ENCODE measurements at places on chromosomes 11 and 22.
A peak's percentile ranks its signal among the peaks of the same experiment; 100 is the strongest.

- H3K4me3 ChIP-seq: no peak overlapping the region
- H3K4me1 ChIP-seq: peaks cover 31% of the 10 kb centered on the region
- H3K27me3 ChIP-seq: peaks cover 20% of the 10 kb centered on the region
Observed at GRCh38 chr22:37484480-37485394, 1.4 kb downstream of the MFNG start.

DNA sequence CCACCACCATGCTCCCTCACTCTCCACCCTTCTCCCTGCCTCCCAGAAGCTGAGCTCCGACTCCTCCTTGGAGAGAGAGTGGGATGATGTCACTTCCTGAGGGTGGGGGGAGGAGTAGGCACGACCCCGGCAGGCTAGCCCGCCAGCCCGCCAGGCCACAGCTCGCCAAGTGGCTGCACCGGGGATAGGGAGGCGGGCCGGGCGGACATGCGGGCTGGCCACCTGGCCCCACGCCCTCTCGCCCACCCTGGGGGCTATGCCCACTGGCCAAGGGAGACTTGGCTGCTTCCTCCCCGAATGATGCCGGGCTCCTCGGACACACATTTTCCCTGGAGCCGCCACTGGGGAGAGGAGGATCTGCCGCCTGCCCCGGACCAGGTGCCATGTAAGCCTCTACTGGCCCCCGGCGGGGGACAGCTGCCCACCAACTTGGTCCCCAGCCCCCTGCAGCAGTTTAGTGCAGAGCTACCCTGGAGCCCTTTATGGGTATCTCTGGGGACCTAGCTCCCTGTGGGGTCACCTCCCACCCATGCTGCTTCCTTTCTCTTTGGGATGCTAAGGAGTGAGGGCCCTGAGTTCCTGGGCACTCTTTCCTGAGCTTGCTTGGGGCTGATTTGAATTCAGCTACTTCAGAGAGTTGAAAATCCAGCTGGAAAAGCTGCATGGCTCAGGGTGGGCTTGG is 33.7 kb upstream of the MYRF start:
- peak overlapping the region; percentile 88 for H3K4me3 ChIP-seq
- H3K36me3 ChIP-seq: peaks cover 2% of the 10 kb centered on the region
- DNase-seq: peak; percentile 65
- no peaks in the 10 kb centered on the region for H3K27me3 ChIP-seq
- peaks cover 53% of the 10 kb centered on the region for H3K4me1 ChIP-seq

DNA sequence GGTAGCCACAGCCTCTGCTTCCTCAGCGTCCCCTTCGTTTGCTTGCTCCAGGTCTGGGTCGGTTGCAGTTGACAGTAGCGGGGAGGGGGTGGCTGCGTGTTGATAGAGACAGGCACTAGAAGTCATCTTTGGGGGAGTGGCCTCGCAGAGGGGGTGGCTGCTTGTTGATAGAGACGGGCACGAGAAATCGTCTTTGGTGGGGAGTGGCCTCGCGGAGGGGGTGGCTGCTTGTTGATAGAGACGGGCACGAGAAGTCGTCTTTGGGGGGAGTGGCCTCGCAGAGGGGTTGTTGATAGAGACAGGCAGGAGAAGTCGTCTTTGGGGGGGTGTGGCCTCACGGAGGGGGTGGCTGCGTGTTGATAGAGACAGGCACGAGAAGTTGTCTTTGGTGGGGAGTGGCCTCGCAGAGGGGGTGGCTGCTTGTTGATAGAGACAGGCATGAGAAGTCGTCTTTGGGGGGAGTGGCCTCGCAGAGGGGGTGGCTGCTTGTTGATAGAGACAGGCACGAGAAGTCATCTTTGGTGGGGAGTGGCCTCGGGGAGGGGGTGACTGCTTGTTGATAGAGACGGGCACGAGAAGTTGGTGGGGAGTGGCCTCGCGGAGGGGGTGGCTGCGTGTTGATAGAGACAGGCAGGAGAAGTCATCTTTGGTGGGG is 328.3 kb downstream of the TBC1D22A start:
- H3K4me1 ChIP-seq: peaks cover 39% of the 10 kb centered on the region
- peak overlapping the region; percentile 86 for H3K4me3 ChIP-seq
- no peak overlapping the region for H3K27ac ChIP-seq
- H3K36me3 ChIP-seq: peaks cover 24% of the 10 kb centered on the region
- H3K27me3 ChIP-seq: peaks cover 12% of the 10 kb centered on the region

DNA sequence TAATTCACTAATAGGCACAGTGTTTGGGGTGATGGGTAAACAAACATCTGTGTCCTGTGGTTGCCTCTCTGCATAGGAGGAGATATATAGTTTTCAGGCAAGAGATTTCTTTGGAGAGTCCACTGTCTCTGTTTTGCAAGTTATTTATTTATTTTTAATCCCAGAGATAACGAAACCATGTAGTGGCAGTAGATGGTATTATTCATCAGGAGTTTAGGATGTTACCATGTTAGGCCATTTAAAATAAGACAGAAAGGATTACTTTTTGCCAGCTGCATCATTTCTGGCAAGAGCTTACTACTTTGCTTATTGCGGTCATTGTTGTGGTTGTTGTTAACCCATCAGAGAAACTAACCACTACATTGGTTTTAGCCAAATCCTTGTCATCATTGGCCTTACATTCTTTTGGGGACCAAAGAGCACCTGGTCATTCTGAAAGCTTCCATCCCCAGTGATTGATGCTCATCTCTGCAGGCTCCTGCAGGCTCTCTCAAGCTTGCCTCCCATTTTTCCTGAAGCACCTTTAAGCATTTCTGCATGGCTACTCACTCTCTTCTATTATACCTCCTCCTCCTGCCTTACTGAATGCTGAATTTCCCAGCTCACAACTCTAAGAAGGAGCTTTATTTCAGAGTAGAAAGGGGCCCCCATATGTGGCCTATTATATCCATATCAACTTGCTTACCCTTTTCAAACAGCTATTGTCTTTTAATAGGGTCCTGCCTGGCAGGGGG is 84.4 kb downstream of the CSTPP1 start:
- no peak for DNase-seq
- peak overlapping the region; percentile 11 for H3K4me3 ChIP-seq
- H3K27me3 ChIP-seq: no peaks in the 10 kb centered on the region
- H3K4me1 ChIP-seq: peaks cover 36% of the 10 kb centered on the region

DNA sequence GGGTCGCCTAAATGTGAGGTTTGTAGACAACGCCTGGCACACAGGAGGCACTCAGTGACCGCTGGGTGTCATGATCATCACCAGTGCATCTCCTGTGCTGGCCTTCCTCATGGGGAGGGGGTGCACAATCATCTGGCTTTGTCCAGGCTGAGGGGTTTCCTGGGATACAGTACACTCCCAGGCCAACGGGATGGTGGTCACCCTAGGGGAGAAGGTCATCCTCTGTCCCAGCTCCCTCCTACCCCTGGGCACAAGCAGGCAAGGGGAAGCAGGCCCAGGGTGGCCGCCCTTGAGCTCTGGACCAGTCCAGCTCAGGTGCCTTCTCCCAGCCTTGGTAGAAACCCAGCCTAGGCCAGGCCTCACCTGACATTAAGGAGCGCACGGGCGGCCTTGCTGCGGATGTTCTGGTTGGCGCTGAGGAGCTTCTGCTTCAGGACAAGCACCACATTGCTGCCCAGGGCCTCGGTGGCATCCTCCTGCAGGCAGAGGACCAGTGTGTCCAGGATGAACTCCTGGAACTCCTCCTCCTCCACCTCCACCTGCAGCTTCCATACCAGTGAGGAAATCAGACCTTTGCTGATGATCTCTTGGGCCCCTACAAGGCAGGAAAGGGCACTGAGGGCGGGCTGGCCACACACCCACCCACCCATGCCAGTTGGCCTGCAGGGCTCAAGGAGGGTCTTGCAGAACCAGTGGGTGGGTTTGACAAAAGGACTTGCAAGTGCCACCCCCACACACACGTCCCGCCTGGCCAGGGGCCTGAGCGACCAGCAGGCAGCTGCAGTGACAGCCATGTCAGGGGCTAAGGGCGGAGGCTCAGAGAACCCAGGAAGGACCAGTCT is 6.6 kb upstream of the GNAZ start:
- no peak overlapping the region for H3K4me3 ChIP-seq
- no peaks in the 10 kb centered on the region for H3K36me3 ChIP-seq
- H3K4me1 ChIP-seq: no peaks in the 10 kb centered on the region
- no peaks in the 10 kb centered on the region for H3K27me3 ChIP-seq

GRCh38 chr11:72643547-72643946 is 30.7 kb downstream of the PDE2A start:
- H3K4me1 ChIP-seq: peaks cover 3% of the 10 kb centered on the region
- H3K36me3 ChIP-seq: no peaks in the 10 kb centered on the region
- H3K27ac ChIP-seq: no peak overlapping the region
- H3K4me3 ChIP-seq: peak overlapping the region; percentile 29

- H3K27me3 ChIP-seq: no peaks in the 10 kb centered on the region
- H3K4me1 ChIP-seq: peaks cover 23% of the 10 kb centered on the region
- peaks cover 9% of the 10 kb centered on the region for H3K36me3 ChIP-seq
- no peak for DNase-seq
- H3K4me3 ChIP-seq: peak overlapping the region; percentile 9
Observed at GRCh38 chr22:21697880-21698279, 32.1 kb downstream of the PPIL2 start.

GRCh38 chr11:58905721-58906547 is 33.4 kb upstream of the GLYATL1 start:
- peak; percentile 64 for DNase-seq
- peaks cover 23% of the 10 kb centered on the region for H3K27me3 ChIP-seq
- peaks cover 10% of the 10 kb centered on the region for H3K36me3 ChIP-seq
- peak overlapping the region; percentile 78 for H3K4me3 ChIP-seq
- H3K4me1 ChIP-seq: peaks cover 52% of the 10 kb centered on the region
- H3K27ac ChIP-seq: no peak overlapping the region

- no peak for DNase-seq
- no peaks in the 10 kb centered on the region for H3K4me1 ChIP-seq
- H3K36me3 ChIP-seq: no peaks in the 10 kb centered on the region
- no peak overlapping the region for H3K4me3 ChIP-seq
- H3K27ac ChIP-seq: no peak overlapping the region
Observed at GRCh38 chr22:48152164-48152775, 1389.8 kb downstream of the TBC1D22A start.

- H3K27ac ChIP-seq: peak overlapping the region; percentile 75
- H3K36me3 ChIP-seq: no peaks in the 10 kb centered on the region
Observed at GRCh38 chr11:118939404-118939915, 13.7 kb upstream of the BCL9L start.

GRCh38 chr11:122486793-122487495 is 168.6 kb upstream of the UBASH3B start:
- DNase-seq: peak; percentile 4
- H3K27me3 ChIP-seq: no peaks in the 10 kb centered on the region
- no peaks in the 10 kb centered on the region for H3K4me1 ChIP-seq
- H3K4me3 ChIP-seq: no peak overlapping the region
- H3K36me3 ChIP-seq: peaks cover 10% of the 10 kb centered on the region
- no peak overlapping the region for H3K27ac ChIP-seq

- DNase-seq: peak; percentile 8
- peaks cover 5% of the 10 kb centered on the region for H3K36me3 ChIP-seq
Observed at GRCh38 chr11:117096201-117096991, 1.8 kb downstream of the SIK3 start.

DNA sequence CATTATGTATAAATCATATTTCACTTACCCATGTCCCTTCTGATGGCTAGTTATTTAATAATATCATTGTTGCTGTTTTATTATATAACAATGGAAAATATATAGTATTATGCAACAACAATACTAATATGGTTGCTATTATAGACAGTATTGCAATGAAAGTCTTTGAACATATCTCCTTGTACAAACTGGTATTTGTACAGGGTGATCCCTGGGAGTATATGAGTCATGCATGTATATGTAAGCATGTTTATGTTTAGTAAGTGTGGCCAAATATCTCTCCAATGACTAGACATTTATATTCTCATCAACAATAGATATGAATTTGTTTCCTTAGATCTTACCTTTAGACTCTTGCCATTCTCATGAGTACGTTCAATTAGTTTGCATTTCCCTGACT is 55.9 kb downstream of the KCNC1 start:
- no peaks in the 10 kb centered on the region for H3K4me1 ChIP-seq
- no peak overlapping the region for H3K4me3 ChIP-seq
- peaks cover 5% of the 10 kb centered on the region for H3K36me3 ChIP-seq
- DNase-seq: no peak
- H3K27ac ChIP-seq: no peak overlapping the region

GRCh38 chr22:20238901-20239675 is 29.0 kb downstream of the RTN4R start:
- no peak overlapping the region for H3K27ac ChIP-seq
- H3K36me3 ChIP-seq: no peaks in the 10 kb centered on the region
- H3K4me3 ChIP-seq: no peak overlapping the region
- peaks cover 34% of the 10 kb centered on the region for H3K4me1 ChIP-seq

GRCh38 chr22:32803020-32803737 is 1.7 kb downstream of the TIMP3 start:
- H3K4me3 ChIP-seq: peak overlapping the region; percentile 94
- peaks cover 45% of the 10 kb centered on the region for H3K4me1 ChIP-seq
- no peak for DNase-seq

GRCh38 chr22:38299770-38300102 is 17.5 kb downstream of the CSNK1E start:
- peaks cover 21% of the 10 kb centered on the region for H3K36me3 ChIP-seq
- peak overlapping the region; percentile 34 for H3K4me3 ChIP-seq
- peaks cover 17% of the 10 kb centered on the region for H3K4me1 ChIP-seq

GRCh38 chr22:46813816-46814597 is 51.6 kb downstream of the TBC1D22A start:
- no peak for DNase-seq
- H3K36me3 ChIP-seq: peaks cover 10% of the 10 kb centered on the region

- H3K4me3 ChIP-seq: no peak overlapping the region
- no peak for DNase-seq
- H3K27ac ChIP-seq: no peak overlapping the region
- H3K27me3 ChIP-seq: no peaks in the 10 kb centered on the region
Observed at GRCh38 chr11:110886288-110886970, 174.2 kb upstream of the ARHGAP20 start.

DNA sequence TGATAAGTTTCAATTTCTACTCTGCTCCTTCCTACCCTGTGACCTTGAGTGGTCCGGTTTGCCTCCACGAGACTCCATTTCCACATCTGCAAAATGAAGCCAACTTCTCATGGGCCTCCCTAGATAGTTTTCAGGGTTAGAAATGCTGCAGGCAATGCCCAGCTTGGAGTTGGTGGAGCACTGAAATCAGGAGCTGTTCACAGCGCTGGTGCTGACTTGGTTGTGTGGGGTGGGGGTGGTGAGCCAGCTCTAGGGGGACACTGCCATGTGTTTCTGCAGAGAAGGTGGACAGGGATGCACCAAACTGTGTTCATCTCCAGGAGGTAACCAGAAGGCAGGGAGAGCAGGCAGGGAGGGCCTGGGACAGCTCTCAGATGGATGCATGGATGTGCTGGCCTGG is 37.0 kb downstream of the SGSM1 start:
- no peak for DNase-seq
- H3K27ac ChIP-seq: no peak overlapping the region
- H3K27me3 ChIP-seq: no peaks in the 10 kb centered on the region
- H3K4me1 ChIP-seq: no peaks in the 10 kb centered on the region
- H3K36me3 ChIP-seq: no peaks in the 10 kb centered on the region

- H3K36me3 ChIP-seq: no peaks in the 10 kb centered on the region
- H3K4me1 ChIP-seq: peaks cover 4% of the 10 kb centered on the region
Observed at GRCh38 chr11:61061081-61061826, 41.0 kb upstream of the CD5 start.

DNA sequence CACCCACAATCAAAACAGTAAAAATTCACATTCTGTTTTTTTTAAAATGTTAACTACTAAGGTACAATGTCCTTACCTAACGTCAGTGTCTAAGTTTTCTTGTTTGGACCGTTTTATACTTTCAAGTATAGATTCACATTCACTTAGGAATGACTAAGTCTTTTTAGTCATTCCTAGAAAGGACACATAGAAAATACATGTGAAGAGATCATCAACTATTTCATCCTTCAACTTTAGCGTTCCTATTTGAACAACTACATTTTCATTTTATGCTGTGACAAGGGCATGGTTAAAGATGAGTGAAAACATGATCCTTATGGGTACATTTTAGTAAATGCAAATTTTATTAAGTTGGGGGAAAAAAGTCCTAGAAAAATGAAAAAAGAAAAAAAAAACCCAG is 62.8 kb downstream of the DDX10 start:
- peaks cover 8% of the 10 kb centered on the region for H3K4me1 ChIP-seq
- no peak overlapping the region for H3K27ac ChIP-seq
- H3K27me3 ChIP-seq: no peaks in the 10 kb centered on the region
- no peak overlapping the region for H3K4me3 ChIP-seq

Measured in neural crest cell (in vitro differentiated cells).